Stimulated activated naive CD4-positive, alpha-beta T cell treated with Interleukin-2 at 50 U/mL for 16 hours (primary cell): ENCODE measurements at places on chromosomes 7 and 10.

GRCh38 chr10:99648717-99649116, 10.6 kb upstream of the ENTPD7 start:
- DNase-seq, result no peak

DNA sequence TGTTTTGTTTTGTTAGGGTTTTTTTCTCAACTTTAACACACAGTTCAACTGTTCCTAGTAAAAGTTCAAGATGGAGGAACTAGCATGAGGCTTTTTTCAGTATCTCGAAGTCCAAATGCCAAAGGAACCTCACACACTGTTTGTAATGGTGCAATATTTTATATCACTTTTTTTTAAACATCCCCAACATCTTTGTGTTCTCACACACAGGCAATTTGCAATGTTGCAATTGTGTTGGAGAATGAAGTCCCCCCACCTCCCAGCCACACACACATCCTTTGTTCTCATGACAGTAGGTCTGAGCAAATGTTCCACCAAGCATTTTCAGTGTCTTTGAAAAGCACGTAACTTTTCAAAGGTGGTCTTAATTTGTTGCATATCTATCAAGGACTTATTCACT, 120.9 kb downstream of the TWIST1 start:
- DNase-seq, result no peak

GRCh38 chr7:95106401-95106800, 199.0 kb downstream of the PPP1R9A start:
- no peak for DNase-seq

- DNase-seq, result no peak
Observed at GRCh38 chr7:9889554-9889953, 1084.1 kb upstream of the PHF14 start.

GRCh38 chr7:47697543-47697942, 115.6 kb upstream of the TNS3 start:
- no peak for DNase-seq

DNA sequence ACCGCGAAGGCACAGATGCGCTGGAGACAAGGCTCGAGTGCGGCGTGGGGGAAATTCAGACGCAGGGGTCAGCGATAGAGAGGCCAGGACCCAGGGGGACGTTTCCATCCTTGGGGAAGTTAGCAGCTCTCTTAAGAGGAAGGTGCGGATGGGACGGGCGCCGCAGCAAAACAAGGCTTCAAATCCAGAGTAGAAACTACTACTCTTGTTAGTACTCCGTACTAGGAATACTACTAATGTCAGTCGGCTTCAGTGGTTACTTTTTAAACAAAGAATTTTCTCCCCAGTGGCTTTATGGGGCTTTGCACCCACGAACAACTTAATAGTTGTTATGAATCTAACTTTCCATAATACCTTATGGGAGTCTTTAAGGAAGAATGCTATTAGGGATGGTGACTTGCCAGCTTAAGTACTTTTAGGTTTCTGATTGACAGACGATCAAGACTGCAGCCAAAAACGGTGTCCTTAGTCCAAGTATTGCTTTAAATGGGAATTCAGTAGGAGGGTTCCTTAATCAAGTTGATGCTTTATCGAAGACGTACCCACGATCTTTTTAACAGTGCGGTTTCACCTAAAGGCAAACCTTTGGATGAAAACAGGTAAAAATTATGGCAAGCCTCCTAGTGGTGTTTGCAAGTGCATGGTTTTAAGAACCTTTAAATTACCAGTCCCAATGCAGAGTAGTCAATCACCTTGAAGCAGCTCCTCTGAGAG, 812 bp upstream of the IDE start:
- DNase-seq, result no peak

DNA sequence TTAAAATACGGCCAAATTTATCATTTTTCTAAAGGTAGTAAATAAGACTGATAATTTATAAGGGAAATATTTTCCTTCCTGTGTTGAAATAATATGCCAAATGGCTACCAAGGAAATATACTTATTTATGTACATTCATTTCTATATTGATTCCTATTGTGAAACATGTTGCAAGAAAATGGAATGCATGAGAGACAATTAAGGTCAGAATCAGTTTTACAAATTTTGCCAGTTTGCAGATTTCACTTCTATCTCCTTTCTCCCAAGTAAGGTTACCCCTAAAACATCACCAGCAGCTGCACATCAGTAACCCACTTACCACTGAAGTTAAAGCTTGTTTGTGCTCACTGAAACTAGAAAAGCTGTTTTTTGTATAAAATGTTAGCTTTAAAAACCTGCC, 19.2 kb upstream of the REEP3 start:
- no peak for DNase-seq

- DNase-seq, result no peak
Observed at GRCh38 chr10:29304995-29305335, 16.1 kb downstream of the LYZL1 start.

GRCh38 chr10:115335366-115335765, 242.2 kb downstream of the ATRNL1 start:
- no peak for DNase-seq

DNA sequence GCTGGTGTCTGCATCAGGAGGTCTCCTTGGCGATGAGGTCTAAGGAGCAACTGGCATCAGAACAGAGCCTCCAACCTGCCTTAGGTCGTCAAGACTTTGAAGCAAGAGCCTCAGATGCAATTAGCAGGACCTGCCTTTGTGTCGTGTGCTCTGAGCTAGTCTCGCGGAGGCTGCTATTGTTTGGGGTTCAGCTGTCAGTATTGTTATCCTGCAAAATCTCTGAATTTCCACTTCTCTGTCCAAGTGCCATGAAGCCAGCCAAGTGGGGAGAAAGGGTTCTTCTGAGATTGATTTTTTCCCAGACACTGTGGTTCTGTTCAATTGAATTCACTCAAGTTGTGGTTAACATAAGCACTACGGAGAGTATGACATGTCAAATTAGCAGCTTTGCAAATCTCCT, 78.7 kb downstream of the ADARB2 start:
- DNase-seq, result no peak

- no peak for DNase-seq
Observed at GRCh38 chr10:7090529-7090928, 320.3 kb downstream of the SFMBT2 start.

DNA sequence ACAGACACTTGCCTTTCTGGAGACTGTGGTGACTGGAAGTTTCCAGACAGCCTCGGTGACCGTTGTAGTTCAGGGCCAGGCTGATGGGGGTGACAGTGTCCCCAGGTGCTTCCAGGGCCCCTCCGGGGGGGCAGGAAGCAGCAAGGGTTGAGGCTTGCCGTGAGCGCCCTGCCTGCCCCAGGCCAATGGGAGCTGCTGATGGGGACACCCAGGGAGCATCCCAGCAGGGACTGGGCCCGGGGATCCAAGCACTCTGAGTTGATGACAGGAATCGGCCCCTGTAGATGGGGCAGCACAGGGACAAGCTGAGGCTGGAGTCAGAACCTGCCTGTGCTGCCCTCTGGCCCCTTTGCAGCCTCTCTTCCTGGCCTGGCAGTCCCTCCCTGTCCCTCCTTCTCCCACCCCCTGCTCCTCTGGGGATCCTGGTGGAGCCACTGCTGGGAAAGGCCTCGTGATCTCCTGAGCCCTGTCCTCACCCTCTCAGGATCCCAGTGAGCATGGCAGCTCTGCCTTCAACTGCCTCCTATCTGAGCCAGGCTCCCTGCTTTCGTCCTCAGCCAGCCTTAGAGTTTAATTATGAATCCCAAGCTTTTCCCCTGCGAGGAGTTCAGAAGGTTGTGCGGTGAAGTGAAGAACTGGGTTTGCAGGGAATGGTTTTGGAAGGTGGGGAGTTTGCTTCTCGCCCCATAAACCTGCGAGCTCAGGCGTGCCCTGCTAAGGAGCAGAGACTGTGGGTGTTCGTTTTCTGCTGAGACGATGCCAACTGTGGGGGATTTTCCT, 84.7 kb downstream of the ADCY1 start:
- DNase-seq, result no peak

DNA sequence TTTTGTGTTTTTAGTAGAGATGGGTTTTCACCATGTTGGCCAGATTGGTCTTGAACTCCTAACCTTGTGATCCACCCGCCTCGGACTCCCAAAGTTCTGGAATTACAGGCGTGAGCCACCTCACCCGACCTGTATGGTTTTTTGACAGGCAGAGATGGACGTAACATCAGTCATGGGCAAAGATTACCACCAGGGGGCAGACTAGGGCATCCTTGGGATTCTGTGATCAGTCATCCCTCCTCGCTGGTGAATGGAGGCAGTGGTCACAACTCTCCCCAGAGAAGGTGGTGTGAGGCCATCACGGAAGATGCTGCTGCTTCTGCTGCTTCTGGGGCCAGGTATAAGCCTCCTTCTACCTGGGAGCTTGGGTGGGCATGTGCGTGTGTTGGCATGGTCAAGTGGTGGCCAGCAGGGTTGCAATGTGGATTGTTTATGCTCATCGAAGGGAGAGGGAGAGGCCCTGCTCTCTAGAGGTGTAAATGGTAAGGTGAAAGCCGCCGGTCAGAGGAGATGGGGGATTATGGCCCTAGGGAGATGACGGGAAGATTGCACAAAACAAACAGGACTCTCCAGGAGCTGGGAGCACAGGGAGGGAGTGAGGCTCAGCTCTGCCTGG, 122.7 kb upstream of the PRSS1 start:
- DNase-seq, result peak; percentile 65

GRCh38 chr10:115063701-115064658, 29.2 kb upstream of the ATRNL1 start:
- DNase-seq, result no peak

DNA sequence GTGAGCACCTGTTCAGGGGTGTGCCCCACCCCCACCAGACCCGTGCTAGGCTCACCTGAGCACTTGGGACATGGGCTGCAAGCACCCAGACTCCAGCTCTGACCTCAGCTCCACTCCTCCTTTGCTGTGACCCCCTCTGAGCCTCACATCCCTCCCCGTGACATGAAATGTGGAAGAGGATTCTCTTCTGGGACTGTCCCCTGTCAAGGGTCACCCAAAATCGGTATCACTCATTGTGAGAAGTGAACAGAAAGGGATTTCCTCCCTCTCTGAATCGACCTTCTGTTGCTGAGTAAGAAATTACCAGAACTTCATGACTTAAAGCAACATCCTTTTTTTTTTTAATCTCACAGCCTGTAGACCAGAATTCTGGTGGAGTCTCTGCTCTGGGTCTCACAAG, 6.2 kb upstream of the CHST15 start:
- DNase-seq, result no peak

GRCh38 chr7:58087536-58088190, 637.7 kb downstream of the ZNF716 start:
- DNase-seq, result no peak

- DNase-seq, result no peak
Observed at GRCh38 chr10:75121322-75121721, 9.9 kb downstream of the SAMD8 start.

DNA sequence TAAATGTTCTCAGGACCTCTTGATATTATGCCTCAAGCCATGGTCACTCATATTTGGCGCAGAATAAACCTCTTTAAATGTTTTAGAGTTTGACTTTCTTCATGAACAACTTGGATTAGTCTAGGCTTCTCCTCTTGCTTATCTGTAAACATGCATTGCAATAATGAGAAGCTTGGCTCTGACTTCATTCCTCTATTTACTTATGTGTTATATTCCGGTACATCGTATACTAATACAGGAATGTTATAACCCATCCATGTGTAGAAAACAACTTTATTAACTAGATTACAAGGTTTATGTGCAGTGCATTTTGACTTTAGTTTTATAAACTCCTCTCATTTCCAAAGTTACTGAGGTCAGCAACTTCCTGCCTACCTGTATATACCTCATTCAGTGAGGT, 944.3 kb upstream of the GHITM start:
- no peak for DNase-seq

DNA sequence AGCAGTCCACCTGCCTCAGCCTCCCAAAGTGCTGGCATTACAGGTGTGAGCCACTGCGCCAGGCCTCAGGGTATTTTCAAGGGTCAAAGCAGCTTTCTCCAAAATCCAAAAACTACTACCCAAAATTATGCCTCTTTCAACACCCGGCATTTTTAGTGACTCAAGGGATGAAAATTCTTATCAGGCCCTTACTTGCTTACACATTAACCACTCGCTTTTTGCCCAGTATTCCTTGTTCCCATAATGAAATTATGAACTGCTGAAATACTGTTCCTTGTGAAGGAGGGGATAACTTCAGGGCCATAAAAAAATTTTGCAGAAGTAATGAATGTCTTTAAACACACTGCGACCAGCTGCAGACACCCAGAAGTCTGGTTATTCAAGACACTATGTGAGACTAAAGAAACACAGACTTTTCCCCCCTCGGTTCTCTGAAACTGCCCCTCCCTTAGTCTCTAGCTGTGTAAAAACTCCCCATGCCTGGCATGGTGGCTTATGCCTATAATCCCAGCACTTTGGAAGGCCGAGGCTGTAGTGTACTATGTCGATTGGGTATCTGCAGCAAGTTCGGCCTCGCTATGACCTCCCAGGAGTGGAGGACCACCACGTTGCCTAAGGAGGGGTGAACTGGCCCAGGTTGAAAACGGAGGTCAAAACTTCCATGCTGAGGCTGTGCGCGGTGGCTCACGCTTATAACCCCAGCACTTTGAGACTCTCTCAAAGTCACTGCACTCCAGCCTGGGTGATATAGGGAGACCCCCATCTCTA, 12.0 kb downstream of the FXYD4 start:
- DNase-seq, result no peak

- DNase-seq, result no peak
Observed at GRCh38 chr10:35934642-35934995, 292.5 kb upstream of the FZD8 start.

DNA sequence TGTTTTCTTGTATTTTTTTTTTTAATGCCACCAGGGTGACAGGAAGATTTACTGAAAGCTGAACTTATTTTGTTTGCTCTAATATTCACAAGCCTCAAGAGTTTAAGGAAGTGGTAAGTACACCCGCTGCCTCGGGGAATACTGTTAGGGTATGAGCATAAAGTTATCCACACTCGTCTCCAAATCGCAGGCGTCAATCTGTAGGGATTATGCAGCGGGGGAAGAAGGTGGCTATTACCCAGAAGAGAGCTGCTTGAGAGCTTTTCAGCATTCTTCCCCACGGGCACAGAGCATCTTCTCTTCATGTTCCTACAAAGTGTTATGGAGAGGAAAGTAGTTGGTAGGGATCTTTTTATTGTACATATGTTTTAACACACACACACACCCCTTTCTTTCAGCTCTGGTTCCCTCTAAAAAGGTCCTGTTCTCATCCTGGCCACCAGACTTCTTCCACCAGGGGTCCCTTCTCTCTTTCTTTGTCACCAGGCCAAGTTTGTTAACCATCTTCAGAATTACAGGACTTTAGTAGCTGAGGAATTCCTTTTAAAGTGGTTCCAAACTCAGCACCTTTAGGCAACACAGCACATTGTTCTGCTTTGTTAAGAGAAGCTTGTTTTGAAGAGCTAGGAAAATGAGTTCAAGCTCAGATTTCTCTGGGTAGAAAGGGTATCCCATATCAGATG, 411.6 kb upstream of the GALNT17 start:
- DNase-seq, result no peak

- no peak for DNase-seq
Observed at GRCh38 chr7:149023662-149024061, 4.6 kb downstream of the PDIA4 start.

DNA sequence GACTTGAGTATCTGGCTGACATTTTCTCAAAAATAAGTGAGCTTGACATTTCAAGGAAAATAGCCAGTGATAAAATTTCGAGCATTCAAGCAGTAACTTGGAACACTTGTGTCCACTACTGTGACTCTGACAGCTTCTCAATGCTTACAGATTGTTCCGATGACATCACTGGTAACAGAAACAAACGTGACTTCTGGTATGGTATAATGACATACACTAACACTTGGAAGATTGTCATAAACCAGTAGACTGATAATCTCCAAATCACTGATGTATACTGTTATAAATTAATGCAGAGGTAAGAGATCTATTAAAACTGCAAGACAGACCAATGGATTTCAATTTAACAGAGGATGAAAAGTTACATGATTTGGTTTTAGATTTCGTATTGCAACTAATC, 6.5 kb downstream of the MINDY3 start:
- no peak for DNase-seq

- DNase-seq, result no peak
Observed at GRCh38 chr7:72403458-72404076, 8.6 kb downstream of the CALN1 start.
